ENCODE measurements at places on chromosomes 16 and 17.

GRCh38 chr17:33725675-33726271, 432.7 kb upstream of the ASIC2 start:
- peak; percentile 39 for DNase-seq

DNA sequence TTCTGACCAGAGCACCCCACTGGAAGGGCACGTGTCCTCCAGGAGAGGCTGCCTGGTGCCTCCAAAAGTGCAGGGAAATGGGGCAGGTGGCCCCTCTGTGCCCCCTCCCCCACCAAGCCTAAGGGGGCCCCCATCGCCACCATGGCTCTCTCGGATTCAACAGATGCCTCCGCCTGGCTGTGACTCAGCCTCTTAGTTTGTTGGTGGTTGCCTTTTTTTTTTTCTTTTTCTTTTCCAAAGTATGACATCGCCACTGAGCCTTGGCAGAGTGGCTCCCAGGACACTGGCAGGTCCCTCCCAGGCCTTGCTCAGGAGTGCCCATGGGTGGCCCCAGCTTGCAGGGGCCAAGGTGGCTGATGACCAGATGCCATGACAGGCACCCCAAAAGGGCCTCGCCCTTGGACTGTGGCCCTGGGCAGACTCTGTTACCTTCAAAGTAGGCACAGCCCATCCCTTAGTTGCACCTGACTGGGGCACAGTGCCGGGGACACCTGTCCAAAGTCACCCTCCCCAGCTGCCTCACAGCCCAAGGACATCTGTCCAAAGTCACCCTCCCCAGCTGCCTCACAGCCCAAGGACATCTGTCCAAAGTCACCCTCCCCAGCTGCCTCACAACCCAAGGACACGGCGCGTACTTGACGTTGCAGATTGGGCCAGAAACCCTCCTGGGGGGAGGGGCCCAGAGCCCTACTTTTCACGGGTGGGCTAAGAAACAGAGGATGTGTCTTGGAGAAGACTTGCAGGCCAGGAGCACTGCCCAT, 29.6 kb downstream of the NPTX1 start:
- DNase-seq: no peak

- peak; percentile 94 for DNase-seq
These were observed 25.2 kb upstream of the CIBAR2 start for GRCh38 chr16:85137323-85138072.

- no peak for DNase-seq
These were observed 51.0 kb upstream of the MRTFB start for GRCh38 chr16:14020141-14020540.

GRCh38 chr17:60130466-60130865, 19.3 kb upstream of the CA4 start:
- DNase-seq: no peak

DNA sequence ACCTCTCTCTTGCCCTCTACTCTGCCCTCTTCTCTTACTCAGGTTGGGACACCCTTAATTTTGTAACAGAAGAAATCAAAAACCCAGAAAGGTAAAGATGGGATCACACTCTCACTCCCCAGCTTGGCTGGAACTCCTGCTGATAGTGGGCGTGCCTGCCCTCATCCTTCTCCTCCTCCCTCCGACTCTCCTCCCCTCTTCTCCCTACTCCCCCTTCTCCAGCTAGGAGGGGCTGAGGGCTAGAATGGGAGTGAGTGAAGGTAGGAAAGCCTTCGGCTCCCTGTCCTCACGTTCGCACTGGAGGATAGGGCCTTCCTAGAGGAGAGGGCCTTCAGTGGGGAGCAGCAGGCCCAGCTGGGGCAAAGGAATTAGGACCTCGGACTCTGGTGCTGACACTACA, 20.3 kb downstream of the SLC7A6OS start:
- DNase-seq: no peak

DNA sequence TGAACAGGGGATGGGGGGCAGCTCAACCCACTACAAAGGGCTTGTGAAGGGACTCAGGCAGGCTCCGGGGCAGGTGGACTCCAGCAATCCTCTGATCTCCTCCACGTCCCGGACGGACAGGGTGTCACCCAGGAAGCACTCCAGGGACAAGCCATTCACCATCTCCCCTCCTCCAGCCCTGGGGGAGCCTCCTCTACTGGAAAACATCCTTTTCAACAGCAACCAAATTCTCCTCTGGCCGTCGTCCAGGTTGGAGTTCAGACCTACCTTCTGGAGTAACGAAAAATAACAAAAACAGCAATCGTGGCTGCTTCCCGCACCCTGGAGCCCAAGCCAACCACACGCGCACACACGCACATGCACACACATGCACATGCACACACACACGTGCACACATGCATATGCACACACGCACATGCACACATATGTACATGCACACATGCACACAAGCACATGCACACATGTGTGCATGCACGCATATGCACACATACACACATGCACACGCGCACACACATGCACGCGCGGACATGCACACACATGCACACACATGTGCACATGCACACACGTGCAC, 8.9 kb upstream of the RBFOX3 start:
- DNase-seq: no peak

DNA sequence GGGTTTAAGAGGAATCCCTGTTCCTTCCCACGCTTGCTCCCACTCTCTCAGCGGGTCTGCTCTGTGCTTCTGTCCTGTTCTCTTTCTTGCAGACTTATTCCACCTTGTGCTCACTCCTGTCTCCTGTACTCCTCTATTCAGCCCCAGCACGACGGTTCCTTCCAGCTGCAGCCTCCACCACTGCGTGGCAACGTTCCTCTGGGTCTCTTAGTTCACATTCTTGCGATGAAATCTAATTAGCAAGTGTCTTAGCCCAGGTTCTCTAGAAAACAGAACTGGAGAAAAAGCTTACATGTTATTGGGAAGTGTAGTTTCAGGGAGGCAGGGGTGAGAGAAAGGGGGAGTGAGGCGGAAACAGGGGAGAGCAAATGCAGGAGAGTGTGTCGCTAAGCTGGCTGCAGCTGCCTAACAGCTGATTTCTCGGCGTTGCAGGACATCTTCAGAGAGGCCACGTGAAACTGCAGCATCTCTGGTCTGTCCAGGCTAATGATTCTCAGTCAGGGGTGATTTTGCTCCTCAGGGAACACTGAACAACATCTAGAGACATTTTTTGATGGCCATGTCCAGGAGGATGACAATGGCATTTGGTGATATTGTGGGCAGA, 213.2 kb upstream of the NLRP1 start:
- DNase-seq: peak; percentile 53

- DNase-seq: peak; percentile 38
These were observed 999 bp upstream of the FLYWCH2 start for GRCh38 chr16:2881783-2882649.

DNA sequence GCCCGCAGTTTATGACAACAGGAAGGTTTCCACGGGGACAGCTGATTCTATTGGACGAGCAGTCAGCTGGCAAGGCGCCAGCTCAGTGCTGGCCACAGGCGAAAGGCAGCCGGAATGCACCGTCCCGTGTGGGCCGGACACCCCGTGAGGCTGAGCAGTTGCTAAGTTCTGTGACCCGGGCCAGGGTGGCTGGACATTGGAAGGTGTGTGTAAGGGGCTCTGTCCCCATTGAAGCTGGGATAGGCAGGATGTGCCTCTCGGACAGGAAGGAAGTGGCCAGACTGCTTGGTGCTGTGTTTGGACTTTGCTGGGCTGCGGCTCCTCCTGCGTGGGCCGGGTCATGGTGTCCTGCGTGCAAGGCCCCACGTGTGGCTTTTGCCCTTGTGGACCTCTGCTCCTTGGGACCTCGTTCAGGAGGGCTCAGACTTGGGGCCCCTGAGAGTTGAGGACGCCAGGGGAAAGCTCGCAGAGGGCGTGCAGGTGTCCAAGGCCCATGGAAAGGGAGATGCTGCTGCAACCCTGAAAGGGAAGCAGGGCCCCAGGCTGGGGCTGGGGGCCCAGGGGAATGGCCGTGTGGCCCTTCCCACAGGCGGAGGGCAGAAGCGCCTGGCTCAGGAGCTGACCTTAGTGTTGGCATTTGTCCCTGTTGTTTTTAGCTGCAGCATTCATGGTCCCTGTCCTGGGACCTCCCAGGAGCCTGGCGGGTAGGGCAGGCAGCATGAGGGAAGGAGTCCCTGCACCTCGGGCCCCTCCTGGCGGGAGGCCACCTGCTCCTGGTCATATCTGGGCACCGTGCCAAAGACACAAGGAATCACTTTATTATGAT, 10.0 kb downstream of the BAIAP2 start:
- DNase-seq: peak; percentile 91
